Type B pancreatic cell (in vitro differentiated cells): ENCODE measurements at places on chromosomes 1 and 21. TPM values are rescaled to one million over a fixed set of nuclear protein-coding genes. Genes with fewer than 3 reads are reported as not detected.
A peak's percentile ranks its signal among the peaks of the same experiment; 100 is the strongest.

Gene TBX15
- 0.19 and 8.5 TPM in 2 replicates for total RNA-seq

Gene LINGO4
- not detected in 2 replicates for total RNA-seq

Gene TMEM125
- 19.8 and 51.7 TPM in 2 replicates for total RNA-seq

DNA sequence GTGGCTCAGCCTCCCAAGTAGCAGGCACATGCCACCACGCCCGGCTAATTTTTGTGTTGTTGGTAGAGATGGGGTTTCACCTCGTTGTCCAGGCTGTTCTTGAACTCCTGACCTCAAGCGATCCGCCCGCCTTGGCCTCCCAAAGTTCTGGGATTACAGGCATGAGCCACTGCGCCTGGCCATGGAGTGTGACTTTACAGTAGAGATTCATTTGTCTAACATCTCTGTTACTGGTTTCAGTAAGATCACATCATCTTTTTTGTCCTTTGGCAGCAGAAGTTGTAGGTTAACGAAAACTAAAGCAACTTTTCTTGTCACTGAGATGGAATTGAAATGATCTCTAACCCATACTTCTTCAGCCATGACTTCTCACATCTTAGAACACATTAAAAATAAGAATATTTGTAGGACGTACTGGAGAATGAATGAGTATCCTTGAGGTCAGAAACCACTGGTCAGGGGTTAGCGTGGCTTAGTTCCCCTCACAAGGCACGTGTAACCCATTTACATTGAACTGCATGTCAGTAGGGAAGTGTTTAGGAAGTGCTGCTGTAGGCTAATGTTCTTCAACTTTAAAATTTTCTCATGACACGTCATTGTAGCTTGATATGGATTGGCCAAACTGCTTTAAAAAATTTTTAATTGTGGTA, 75.9 kb downstream of the CAMTA1 start:
- H3K27me3 ChIP-seq: no peaks in the 10 kb centered on the region
- DNase-seq: no peak
- peaks cover 23% of the 10 kb centered on the region for H3K36me3 ChIP-seq

DNA sequence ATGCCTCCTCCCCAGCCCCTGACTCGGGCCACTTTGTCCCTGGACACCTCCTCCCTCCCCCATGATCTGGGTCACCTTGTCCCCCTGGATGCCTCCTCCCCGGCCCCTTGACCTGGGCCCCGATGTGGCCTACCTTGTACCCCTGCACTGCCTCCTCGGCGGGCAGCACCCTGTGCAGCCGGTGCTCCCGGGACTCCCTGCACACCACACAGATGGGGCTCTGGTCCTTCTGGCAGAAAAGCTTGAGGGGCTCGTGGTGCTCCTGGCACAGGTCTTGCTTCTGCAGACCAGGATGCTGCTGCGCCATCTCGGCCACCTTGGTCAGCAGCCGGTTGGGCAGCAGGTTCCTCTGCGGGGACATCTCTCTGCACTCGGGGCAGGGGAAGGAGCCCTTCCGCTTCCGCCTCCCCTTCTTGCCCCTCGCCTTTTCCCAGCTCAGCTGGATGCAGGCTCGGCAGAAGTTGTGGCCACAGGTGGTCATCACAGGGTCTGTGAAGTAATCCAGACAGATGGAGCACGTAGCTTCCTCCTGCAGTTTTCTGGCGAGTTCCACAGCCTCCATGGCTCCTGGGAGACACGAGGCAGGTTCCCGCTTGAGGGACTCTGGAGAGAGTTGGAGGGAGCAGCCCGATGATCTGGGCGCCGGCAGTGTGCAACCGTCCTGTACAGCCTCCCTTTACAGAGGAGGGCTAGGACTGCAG, 2.0 kb downstream of the TRIM17 start:
- H3K27ac ChIP-seq: no peak overlapping the region
- H3K27me3 ChIP-seq: peaks cover 7% of the 10 kb centered on the region
- peak overlapping the region; percentile 34 for H3K4me3 ChIP-seq
- DNase-seq: no peak

GRCh38 chr1:231643071-231643934, 16.7 kb downstream of the DISC1 start:
- no peaks in the 10 kb centered on the region for H3K36me3 ChIP-seq

DNA sequence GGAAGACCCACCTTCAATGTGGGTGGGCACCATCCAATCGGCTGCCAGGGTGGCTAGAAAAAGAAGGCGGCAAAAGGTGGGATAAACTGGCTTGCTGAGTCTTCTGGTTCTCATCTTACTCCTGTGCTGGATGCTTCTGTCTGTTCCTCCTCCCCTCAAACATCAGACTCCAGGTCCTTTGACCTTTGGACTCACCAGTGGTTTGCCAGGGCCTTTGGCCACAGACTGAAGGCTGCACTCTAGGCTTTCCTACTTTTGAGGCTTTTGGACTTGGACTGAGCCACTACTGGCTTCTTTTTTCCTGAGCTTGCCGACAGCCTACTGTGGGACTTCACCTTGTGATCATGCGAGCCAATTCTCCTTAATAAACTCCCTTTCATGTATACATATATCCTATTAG, 55.9 kb downstream of the VCAM1 start:
- no peak overlapping the region for H3K4me3 ChIP-seq
- no peak for DNase-seq
- no peaks in the 10 kb centered on the region for H3K36me3 ChIP-seq
- no peak overlapping the region for H3K27ac ChIP-seq
- no peaks in the 10 kb centered on the region for H3K27me3 ChIP-seq

DNA sequence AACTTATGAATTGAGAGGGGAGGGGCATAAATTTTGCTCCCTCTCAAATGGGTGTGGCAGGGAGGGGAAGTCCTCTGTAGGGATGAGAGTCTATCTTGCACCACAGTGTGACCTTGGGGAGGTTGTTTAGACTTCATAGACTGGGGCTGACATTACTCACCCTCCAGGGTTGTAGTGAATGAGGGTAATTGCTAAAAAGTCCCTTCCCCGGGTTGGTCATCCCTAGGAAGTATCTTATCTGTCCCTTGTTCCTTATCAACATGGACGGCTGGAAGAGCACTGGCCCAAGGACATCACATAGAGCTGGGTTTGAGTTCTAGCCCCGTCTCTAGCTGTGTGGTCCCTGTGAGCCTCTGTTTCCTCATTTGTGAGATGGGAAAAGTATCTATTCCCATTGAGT, 52.4 kb upstream of the SLC2A1 start:
- no peaks in the 10 kb centered on the region for H3K36me3 ChIP-seq
- peak overlapping the region; percentile 95 for H3K27ac ChIP-seq
- H3K27me3 ChIP-seq: peaks cover 3% of the 10 kb centered on the region
- H3K4me1 ChIP-seq: peaks cover 23% of the 10 kb centered on the region
- no peak for DNase-seq

- H3K27me3 ChIP-seq: no peaks in the 10 kb centered on the region
- H3K4me3 ChIP-seq: no peak overlapping the region
- no peaks in the 10 kb centered on the region for H3K36me3 ChIP-seq
- peaks cover 10% of the 10 kb centered on the region for H3K4me1 ChIP-seq
Observed at GRCh38 chr1:202362212-202362611, 13.7 kb downstream of the PPP1R12B start.

DNA sequence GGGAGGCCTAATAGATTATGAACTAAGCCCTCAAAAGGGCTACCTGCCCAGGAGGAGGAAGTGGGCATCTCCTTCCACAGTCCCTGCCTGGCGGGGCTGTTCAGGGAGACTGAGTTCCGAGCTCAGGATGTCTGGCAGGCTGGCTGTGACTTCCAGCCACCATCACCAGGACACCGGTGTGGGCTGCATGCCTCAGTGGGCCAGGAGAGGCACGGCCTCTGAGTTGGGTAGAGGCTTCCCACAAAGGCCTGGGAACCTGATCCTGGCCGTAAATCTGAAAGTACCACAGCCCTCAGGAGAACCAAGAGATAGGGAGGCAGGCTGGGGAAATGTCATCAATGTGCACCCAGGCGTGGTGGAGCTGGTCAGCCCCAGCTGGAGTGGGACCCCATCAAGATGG, 29.1 kb downstream of the NTPCR start:
- peaks cover 26% of the 10 kb centered on the region for H3K4me1 ChIP-seq
- H3K27me3 ChIP-seq: no peaks in the 10 kb centered on the region
- DNase-seq: no peak
- H3K4me3 ChIP-seq: no peak overlapping the region
- peaks cover 50% of the 10 kb centered on the region for H3K36me3 ChIP-seq

- H3K4me1 ChIP-seq: peaks cover 3% of the 10 kb centered on the region
- no peak overlapping the region for H3K4me3 ChIP-seq
- H3K27me3 ChIP-seq: peaks cover 3% of the 10 kb centered on the region
- no peaks in the 10 kb centered on the region for H3K36me3 ChIP-seq
Observed at GRCh38 chr1:231850786-231851185, 224.2 kb downstream of the DISC1 start.

DNA sequence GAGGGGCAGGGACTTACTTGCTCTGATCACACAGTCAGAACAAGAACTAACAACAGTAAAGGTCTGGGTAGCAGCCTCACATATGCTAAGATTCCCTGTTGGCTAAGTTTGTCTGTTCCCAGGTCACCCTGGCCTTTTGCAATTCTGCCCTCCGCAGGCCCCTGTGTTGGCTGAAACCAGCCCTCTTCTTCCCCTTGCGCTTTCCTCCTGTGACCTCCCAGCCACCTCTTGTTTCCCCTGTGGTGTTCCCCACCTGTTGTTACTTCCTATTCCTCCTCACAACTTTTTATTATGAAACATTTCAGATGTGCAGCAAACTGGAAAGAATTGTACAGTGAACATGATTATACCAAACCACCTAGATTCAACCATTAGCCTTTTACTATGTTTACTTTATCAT, 23.4 kb downstream of the MAPKAPK2 start:
- DNase-seq: no peak
- peaks cover 56% of the 10 kb centered on the region for H3K4me1 ChIP-seq
- peak overlapping the region; percentile 16 for H3K4me3 ChIP-seq
- no peaks in the 10 kb centered on the region for H3K36me3 ChIP-seq
- no peaks in the 10 kb centered on the region for H3K27me3 ChIP-seq
- no peak overlapping the region for H3K27ac ChIP-seq

DNA sequence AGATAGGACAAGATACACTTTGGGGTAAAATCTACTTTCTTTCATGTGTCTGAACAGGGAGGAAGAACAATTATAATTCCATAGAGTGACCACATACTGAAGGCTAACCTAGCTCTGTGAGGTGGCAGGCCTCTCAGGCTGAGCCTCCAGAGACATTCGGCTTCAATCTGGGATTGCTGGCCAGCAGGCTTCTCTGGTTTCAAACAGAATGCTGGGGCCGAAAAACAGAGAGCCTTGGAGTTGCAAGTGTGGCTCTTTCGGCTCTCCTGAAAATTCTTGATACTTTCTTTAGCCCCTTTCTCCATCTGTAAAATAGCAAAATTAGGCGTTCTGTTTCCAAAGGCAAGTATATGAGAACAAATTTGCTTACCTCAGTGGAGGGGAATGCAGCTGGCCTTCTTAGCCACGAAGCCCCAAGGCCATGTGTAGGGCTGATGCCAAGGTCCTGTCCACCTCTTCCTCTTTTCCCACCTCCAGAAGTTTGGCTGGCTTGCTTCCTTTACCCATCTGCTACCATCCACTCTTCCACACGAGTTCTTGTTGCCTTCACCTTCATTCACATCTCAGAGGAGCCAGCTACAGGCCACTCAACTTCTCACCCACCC, 30.0 kb upstream of the UBE2U start:
- H3K36me3 ChIP-seq: peaks cover 46% of the 10 kb centered on the region
- H3K4me1 ChIP-seq: peaks cover 33% of the 10 kb centered on the region
- H3K4me3 ChIP-seq: peak overlapping the region; percentile 16
- DNase-seq: no peak
- peak overlapping the region; percentile 73 for H3K27ac ChIP-seq
- no peaks in the 10 kb centered on the region for H3K27me3 ChIP-seq

- DNase-seq: no peak
- no peaks in the 10 kb centered on the region for H3K36me3 ChIP-seq
- peaks cover 2% of the 10 kb centered on the region for H3K27me3 ChIP-seq
- peaks cover 12% of the 10 kb centered on the region for H3K4me1 ChIP-seq
Observed at GRCh38 chr21:36790616-36791015, 91.7 kb downstream of the SIM2 start.
